ENCODE measurements at places on chromosomes 12 and 14. TPM values are rescaled to one million over a fixed set of nuclear protein-coding genes. Genes with fewer than 3 reads are reported as not detected.

CCDC175 gene
- total RNA-seq: not detected

ADSS1 gene
- 1.3 TPM for total RNA-seq

CD163 gene
- total RNA-seq: not detected

CLEC4A gene
- 0.32 TPM for total RNA-seq

EMC9 gene
- 17.4 TPM for total RNA-seq

MMP17 gene
- 8.6 TPM for total RNA-seq

TRHDE gene
- total RNA-seq: 20.9 TPM

EPYC gene
- total RNA-seq: not detected

RGS6 gene
- total RNA-seq: not detected

HSPA2 gene
- total RNA-seq: 83.4 TPM

All from fibroblast of villous mesenchyme (primary cell).